ENCODE measurements at places on chromosomes 1 and 21. TPM values are rescaled to one million over a fixed set of nuclear protein-coding genes. Genes with fewer than 3 reads are reported as not detected.

The LRRC3 gene
- total RNA-seq: 2.5 TPM

The OR10Z1 gene
- not detected for total RNA-seq

DNA sequence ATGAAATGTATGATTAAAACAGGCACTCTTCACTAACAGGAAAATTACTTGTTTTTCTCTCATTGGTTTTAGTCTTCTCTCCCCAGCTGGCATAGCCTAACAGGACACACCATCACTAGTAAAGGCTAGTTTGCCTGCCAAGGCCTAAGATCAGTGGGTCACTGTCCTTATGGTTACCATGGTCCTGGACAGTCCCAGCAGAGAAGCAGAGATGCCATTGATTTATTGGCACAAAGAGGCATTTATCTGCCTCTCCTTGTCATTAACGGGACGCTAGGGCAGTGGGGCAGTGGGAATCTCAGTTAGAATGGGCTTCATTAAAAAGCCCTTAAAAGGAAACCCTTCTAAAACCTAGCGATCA lies 13.9 kb downstream of the CD247 start:
- DNase-seq: no peak

- DNase-seq: no peak
Observed at GRCh38 chr1:197356723-197357533, 88.9 kb downstream of the CRB1 start.

DNA sequence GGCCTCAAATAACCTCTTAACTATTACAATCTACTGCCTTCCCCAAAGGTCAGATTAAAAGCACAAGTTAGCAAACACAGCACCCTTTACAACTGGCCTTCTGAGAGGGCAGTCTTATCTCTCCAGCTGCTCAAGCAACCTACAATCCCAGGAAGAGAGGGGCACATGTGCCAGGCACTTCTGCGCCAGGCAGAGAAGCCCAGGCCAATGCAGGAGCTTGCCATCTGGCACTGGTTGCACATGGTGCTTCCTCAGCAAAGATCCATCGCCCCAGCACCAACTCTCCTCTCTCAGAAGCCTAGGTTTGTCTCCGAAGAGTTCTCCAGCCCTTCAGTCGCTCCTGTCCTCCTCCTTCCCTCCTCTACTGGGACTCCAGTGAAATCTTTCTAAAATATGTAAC lies 2.5 kb downstream of the STK40 start:
- no peak for DNase-seq

DNA sequence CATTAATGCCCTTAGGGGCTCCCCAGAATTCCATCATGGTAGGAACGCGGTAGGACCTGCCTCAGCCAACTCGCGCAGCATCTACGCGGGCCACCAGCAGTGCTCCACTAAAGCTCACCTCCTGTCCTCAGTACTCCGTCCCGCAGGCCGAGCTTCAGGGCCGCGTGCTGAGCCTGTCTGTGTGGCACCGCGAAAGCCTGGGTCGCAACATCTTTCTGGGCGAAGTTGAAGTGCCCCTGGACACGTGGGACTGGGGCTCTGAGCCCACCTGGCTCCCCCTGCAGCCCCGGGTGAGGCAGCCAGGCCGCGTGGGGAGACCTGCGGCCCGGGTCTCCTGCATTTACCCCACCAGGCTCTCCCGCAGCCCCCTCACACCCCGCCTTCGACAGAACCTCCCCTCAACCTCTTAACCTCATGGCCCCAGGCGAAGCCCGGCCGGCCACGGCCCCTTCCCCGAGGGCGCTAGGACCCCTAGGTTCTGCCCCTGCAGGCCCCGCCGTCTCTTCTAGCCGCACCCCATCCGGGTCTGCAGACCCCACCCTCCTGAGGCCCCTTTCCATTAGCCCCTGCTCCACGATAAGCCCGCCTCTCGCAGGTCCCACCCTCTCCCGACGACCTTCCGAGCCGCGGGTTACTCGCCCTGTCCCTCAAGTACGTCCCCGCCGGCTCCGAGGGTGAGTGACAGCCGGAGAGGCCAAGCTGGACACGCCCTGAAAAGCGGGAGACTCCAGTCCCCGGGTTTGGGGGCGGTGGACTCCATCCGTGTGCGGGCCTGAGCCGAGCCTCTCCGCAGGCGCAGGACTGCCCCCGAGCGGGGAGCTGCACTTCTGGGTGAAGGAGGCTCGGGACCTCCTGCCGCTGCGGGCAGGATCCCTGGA lies 9.1 kb downstream of the SYTL1 start:
- no peak for DNase-seq

DNA sequence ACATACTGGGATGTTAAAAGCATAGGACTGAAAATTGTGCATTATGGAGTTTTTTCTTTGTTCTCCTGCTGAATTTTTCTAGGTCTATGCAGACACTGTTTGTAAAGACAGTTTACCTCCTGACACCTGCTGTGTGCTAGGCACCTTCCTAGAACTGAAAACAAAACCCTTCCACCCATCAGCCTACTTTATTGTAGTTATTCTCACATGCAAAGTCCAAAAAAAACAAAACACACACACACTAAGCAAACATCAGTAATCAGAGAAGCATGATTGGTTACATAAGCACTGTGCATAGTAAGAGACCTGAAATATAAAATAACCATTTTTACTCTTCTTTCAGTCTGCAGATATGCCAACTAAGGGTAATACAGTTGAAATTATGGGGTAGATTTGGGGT lies 195.1 kb downstream of the CRB1 start:
- no peak for DNase-seq

DNA sequence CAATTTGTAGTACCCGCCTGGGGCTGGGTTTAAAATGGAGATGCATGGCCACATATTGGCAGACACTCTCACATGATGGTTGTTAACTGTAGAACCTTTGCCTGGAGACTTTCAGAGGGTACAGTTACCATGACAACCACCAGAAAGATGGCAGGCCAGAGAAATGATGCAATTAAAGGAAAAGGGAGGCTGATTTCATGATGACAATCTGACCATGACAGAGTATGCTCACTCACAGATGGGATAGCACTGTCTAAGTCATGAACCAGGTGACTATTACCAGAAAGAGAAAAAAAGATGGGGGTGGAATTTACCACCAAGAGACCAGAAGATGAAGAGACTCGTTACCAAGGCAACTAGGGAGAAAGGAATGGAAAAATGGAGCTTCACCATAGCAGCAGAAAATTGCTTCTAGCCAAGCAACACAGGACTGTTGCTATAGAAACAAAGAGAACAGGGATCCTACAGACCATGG lies 3.5 kb upstream of the TRIT1 start:
- no peak for DNase-seq

DNA sequence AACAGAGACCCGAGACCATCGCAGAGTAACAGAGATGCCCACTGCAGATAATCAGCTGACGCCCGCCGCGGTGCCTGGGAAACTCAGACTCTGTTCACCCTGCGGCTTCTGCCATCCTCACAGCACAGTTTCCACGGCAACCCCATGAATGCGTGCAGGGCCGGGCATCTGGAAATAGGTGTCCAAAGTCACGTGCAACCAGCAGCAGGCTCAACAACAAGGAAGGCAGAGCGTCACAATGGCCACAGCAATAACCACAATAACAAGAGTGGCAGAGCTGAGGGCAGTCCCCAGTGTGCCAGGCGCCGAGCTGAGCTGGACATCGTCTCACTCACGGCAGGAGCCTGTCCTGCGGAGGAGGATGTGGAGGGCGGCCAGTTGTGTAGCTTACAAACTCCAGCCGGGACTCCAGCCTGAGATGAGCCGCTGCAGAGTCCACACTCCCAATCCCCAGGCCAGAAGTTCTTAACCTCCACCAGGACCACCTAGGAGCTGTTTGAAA lies 102.0 kb downstream of the CRYAA start:
- DNase-seq: no peak

DNA sequence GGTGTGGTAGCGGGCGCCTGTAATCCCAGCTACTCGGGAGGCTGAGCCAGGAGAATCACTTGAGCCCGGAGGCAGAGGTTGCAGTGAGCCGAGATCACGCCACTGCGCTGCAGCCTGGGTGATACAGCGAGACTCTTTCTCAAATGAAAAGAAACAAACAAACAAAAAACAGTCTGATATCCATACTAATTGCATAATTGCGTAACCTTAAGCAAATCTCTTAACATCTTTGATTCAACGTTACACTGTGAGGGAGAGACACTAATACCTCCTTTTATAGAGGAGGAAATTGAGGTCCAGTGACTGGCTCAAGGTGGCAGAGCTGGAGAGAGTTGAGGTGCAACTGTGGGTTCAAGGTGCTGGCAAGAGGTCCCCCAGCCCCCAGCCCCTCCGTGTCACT lies 12.6 kb upstream of the COX20 start:
- no peak for DNase-seq

The GMEB1 gene
- 11.0 TPM for total RNA-seq

DNA sequence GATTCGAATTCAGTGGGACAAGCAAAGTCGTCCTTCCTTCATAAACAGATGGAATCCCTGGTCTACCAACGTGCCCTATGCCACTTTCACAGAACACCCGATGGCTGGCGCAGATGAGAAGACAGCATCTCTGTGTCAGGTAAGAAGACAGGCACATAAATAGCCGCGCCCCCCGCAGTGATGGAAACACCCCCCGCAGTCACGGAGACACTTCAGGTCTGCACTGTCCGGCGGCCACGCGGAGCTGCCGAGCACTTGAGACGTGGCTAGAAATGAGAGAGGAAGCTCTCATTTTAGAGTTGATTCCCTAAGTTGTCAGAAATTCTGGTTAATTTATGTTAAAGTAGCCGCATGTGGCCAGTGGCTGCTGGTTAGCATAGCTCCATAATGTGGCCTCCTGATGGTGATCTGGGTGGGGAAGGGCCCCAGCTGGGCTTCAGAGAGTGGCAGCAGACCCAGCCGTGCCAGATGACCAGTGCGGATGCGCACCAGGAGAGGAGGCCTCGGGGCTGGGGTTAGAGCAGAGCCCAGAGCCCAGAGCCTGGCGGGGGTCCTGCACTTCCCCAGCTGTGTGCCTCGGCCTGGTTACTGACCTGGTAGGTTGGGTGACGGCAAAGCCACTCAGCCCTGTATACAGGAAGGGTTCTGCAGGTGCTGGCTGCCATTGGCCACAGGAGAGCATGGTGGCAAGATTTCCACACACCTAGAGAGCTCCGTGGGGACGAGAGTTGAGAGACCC lies 2.9 kb downstream of the TPRG1L start:
- DNase-seq: no peak

The IBA57 gene
- total RNA-seq: 3.4 TPM

GRCh38 chr1:2989185-2989584 lies 32.1 kb upstream of the ACTRT2 start:
- no peak for DNase-seq

The DNM3 gene
- 15.5 TPM for total RNA-seq

DNA sequence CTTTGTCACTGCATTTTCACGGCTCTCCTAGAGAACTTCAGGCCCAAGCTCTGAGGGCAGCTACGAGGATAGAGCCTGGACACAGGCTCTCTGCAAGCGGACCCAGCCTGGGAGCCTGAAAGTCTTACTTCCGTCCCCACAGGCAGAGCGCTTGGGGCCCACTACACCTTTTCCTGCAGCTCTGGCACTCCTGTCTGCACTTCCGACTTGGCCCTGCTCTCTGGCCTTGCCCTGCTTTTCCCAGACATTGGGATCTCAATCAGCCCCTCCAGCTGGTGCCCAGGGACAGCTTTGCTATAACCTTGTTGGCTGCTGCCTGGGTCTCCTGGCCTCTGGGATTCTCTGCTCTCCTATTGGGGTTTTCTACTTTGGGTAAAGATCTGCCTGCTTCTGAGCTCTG lies 27.6 kb downstream of the WNT4 start:
- DNase-seq: no peak

DNA sequence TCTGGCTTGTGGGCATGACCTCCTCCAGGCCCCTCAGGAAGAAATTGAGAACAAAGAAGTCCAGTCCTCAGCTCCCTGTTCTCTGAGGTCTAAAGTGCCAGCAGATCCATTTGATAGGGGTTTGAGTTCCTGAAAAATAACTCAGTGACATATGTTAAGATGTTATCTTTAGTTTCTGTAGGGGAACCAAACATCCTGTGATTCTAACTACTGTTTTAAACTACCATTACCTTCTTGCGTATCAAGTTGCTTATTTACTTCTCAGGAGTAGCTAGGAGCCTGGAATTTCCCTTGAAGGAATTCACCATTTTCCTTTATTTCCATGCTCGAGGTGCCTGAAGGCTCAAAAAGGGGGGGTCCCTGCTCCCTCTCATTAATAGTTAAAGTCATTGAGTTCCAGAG lies 18.8 kb upstream of the LIN9 start:
- DNase-seq: no peak
